NCI-H1105 treated with DMSO at 0.1 percent for 48 hours (cell line): ENCODE measurements at places on chromosomes 3 and 15.

- no peak for DNase-seq
Observed at GRCh38 chr3:115077501-115078250, 69.4 kb downstream of the ZBTB20 start.

DNA sequence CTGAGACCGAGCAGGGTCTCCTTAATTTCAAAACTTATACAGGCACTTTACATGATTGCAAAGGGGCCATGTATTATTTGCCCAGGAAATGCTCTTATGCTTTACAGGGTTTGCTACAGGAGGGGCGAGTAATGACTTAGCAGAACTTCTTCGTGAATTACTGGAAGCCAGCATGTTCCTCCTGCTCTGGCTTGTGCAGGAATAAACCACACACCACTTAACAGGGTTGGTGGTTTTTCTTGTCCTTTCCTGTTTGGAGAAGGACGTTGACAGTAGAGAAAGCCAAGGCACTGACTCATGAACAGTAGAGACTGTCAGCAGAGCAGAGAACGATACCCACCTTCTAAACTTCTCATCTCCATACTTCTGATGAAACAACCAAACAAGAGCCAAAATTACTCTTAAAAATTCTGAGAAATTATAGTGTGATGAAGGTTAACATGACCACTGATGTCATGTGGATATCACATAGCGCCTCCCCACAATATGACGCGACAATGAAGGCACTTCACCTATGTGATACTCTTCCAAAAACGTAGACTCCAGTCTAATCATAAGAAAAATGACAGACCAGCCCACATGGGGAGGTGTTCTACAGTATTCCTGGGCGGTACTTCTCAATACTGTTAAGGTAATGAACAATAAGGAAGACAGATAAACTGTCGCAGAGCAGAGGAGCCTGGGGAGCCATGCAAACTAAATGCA lies 24.7 kb upstream of the MCTP2 start:
- no peak for DNase-seq

GRCh38 chr3:102230057-102230456 lies 204.8 kb upstream of the ZPLD1 start:
- DNase-seq, result no peak

DNA sequence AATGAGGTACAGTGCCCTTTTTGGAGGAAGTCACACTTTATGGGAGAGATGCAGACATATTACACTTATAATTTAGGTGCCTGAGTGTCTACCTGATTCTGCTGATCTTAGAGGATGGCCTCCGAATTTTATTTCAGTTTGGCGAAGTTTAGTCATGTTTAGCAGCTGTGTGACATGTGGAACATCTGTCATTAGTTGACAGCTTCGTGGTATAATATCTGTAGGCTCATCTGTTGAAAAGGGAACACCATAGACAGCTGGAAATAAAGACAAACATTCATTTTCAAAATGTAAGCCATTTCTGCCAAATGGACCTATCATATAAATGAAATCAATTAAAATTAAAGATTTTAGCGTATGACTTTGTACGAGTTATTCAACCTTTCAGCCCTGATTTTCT lies 165.4 kb downstream of the CFAP20DC start:
- no peak for DNase-seq
